Osteoblast (primary cell): ENCODE measurements at places on chromosomes 2 and 18.

DNA sequence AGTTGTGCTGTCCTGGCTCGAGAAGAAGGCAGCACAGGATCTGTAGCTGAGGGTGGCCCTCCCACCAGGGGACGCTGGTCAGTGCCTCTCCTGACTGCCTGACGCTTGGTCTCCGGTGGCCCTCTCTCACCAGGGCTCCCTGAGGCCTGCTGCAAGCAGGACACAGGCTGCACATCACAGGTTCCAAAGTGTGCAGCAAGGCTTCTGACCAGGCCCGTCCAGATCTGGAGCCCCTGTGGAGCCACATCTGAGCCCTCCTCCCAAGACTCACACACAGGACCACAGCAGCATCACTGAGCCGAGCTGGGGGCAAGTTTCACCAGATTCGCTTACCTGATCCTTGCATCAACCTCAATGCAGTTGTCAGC lies 12.1 kb downstream of the AMER3 start:
- no peak overlapping the region for H3K4me3 ChIP-seq
- no peaks in the 10 kb centered on the region for H3K27me3 ChIP-seq
- no peak overlapping the region for H3K27ac ChIP-seq
- H3K36me3 ChIP-seq: no peaks in the 10 kb centered on the region
- no peaks in the 10 kb centered on the region for H3K4me1 ChIP-seq
- peak; percentile 62 for DNase-seq

- H3K36me3 ChIP-seq: no peaks in the 10 kb centered on the region
- no peak for DNase-seq
- H3K27me3 ChIP-seq: no peaks in the 10 kb centered on the region
- H3K27ac ChIP-seq: no peak overlapping the region
Observed at GRCh38 chr2:106339609-106340008, 128.6 kb downstream of the RGPD3 start.

DNA sequence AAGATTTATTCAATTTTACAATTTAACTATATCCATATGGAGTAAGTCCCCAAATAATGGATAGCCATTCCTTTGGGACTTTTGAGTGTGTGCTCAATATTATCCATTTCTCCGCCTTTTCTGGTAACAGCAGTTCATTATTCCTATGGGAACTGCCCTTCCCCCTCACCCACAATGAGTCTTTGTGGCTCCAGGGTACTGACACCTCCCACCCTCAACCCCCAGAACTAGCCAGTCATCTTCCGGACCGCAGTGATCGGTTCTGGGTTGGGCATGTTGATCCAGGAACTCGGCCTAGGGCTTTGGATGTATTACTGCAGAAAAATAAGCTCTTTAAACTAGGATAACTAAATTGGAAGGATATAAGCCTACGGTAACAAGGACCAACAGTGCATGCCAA lies 45.4 kb upstream of the CCDC150 start:
- no peak overlapping the region for H3K4me3 ChIP-seq
- H3K36me3 ChIP-seq: no peaks in the 10 kb centered on the region
- no peak overlapping the region for H3K27ac ChIP-seq
- DNase-seq: no peak

- DNase-seq: no peak
- no peaks in the 10 kb centered on the region for H3K36me3 ChIP-seq
- no peak overlapping the region for H3K27ac ChIP-seq
- H3K4me1 ChIP-seq: no peaks in the 10 kb centered on the region
Observed at GRCh38 chr2:232516551-232516950, 3.6 kb upstream of the PRSS56 start.

DNA sequence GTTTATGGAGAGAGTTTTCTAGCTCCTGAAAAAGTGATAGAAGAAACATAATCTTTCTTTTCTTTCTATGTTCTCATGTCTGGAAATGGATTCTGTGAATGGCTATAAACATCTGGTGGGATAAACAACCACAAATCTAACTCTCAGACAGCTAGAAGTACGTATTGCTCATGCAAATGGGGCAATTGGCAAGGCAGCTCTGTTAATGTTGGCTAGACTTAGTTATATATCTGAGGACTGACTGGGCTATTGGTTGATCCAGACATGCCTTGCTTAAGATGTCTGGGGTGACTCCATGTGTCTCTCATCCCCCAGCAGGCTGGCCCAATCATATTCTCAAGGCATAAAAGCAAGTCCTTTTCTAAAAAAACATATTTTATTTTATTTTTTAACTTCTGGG lies 939.2 kb upstream of the NRXN1 start:
- no peak overlapping the region for H3K4me3 ChIP-seq
- no peak overlapping the region for H3K27ac ChIP-seq
- H3K4me1 ChIP-seq: no peaks in the 10 kb centered on the region
- no peaks in the 10 kb centered on the region for H3K27me3 ChIP-seq
- H3K36me3 ChIP-seq: no peaks in the 10 kb centered on the region

DNA sequence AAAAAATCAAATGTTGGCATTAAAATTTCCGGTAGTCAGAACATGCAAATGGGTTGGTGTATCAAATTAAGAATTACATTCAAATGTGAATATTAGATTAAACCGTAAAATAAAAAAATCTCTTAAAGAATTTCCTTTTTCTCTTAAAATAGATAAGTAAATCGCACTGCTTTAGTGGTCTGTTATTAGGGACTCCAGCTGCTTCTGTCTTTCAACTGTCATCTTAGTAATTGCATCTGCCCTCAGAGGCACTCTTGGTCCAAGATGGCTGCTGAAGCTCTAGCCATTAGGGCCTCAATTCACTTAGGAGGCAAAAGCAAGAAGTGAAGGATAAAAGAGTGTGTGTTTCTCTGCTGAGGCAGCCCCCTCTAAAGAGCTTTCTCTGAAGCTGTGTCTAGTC lies 132.4 kb downstream of the MGAT5 start:
- DNase-seq: no peak
- no peaks in the 10 kb centered on the region for H3K27me3 ChIP-seq
- H3K4me1 ChIP-seq: no peaks in the 10 kb centered on the region
- no peak overlapping the region for H3K4me3 ChIP-seq
- H3K36me3 ChIP-seq: no peaks in the 10 kb centered on the region

GRCh38 chr2:177326005-177326404 lies 61.5 kb upstream of the NFE2L2 start:
- no peaks in the 10 kb centered on the region for H3K4me1 ChIP-seq
- DNase-seq: no peak
- no peaks in the 10 kb centered on the region for H3K27me3 ChIP-seq
- no peak overlapping the region for H3K27ac ChIP-seq
- H3K36me3 ChIP-seq: no peaks in the 10 kb centered on the region

GRCh38 chr2:3222636-3223035 lies 155.0 kb downstream of the EIPR1 start:
- H3K27me3 ChIP-seq: no peaks in the 10 kb centered on the region
- no peaks in the 10 kb centered on the region for H3K4me1 ChIP-seq
- H3K36me3 ChIP-seq: no peaks in the 10 kb centered on the region
- no peak for DNase-seq
- H3K27ac ChIP-seq: no peak overlapping the region

- H3K27ac ChIP-seq: no peak overlapping the region
- no peaks in the 10 kb centered on the region for H3K36me3 ChIP-seq
- no peaks in the 10 kb centered on the region for H3K27me3 ChIP-seq
- H3K4me3 ChIP-seq: no peak overlapping the region
Observed at GRCh38 chr18:36389811-36390581, 92.5 kb downstream of the FHOD3 start.

DNA sequence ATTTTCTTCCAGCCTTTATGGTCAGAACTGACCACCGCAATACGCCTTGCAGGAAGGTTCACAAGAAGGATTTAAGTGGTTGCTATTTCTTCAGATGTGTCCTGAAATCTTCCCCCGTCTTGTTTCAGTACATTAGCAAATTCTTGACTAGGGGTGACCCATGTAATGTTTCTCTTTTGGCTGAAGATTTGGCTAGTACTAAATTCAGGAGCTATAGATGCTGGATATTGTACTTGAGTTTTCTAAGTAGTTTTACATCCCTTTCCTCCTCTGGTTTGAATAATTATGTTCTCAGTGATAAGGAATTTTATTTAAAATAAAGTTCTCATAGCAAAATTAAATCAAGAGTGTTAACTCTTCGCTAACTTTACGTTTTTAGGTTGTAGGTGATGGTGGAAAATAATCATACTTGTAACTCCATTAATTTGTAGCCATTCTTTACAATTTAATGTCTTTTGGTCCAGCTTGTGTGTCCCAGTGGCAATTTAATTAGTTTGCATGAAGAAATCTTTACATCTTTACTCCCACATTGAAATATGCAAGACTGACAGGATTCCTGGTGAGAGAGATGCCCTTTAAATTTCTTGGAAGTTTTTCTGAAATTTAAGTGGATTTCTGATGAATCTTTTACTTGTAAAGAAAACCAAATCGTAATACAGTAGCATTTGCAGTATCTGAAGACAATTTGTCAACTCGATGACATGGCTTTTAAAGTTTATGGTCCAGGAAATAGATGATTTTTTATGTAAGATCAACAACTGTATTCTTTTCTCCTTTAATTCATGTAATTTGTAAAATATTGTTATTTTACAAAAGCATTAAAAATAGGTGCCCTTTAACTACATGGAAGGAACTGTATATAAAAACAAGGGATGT lies 2.8 kb downstream of the PHLPP1 start:
- H3K36me3 ChIP-seq: no peaks in the 10 kb centered on the region
- no peak for DNase-seq
- peaks cover 16% of the 10 kb centered on the region for H3K4me1 ChIP-seq
- H3K4me3 ChIP-seq: peak overlapping the region; percentile 64

DNA sequence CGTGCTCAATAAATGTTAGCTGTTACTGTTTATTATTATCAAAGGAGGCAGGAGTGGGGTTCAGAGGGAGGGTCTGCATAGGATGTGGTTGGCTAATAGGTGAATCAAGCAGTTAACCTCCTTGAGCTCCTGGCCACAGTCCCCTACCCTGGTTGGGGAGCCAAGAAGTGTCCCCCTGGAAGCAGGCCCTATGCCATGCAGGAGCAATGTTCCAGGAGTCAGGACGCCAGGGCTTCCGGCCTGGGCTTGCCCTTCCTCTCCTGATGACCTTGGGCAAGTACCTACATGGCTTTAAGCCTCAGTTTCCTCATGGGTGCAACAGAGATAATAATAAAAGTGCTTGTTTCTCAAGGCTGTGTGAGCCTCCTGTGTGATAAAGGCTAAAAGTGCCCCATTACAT lies 84.9 kb downstream of the DYSF start:
- H3K27ac ChIP-seq: no peak overlapping the region
- peaks cover 11% of the 10 kb centered on the region for H3K4me1 ChIP-seq
- no peaks in the 10 kb centered on the region for H3K36me3 ChIP-seq
- no peak for DNase-seq
- no peak overlapping the region for H3K4me3 ChIP-seq

GRCh38 chr2:233242231-233242927 lies 9.1 kb upstream of the ATG16L1 start:
- DNase-seq: no peak
- no peaks in the 10 kb centered on the region for H3K36me3 ChIP-seq
- no peaks in the 10 kb centered on the region for H3K27me3 ChIP-seq
- H3K4me1 ChIP-seq: peaks cover 2% of the 10 kb centered on the region
- no peak overlapping the region for H3K4me3 ChIP-seq
- H3K27ac ChIP-seq: no peak overlapping the region

- no peak overlapping the region for H3K27ac ChIP-seq
- DNase-seq: no peak
- H3K27me3 ChIP-seq: no peaks in the 10 kb centered on the region
- H3K4me1 ChIP-seq: no peaks in the 10 kb centered on the region
- H3K36me3 ChIP-seq: no peaks in the 10 kb centered on the region
- H3K4me3 ChIP-seq: no peak overlapping the region
Observed at GRCh38 chr2:219870041-219870440, 242.6 kb downstream of the SLC4A3 start.

DNA sequence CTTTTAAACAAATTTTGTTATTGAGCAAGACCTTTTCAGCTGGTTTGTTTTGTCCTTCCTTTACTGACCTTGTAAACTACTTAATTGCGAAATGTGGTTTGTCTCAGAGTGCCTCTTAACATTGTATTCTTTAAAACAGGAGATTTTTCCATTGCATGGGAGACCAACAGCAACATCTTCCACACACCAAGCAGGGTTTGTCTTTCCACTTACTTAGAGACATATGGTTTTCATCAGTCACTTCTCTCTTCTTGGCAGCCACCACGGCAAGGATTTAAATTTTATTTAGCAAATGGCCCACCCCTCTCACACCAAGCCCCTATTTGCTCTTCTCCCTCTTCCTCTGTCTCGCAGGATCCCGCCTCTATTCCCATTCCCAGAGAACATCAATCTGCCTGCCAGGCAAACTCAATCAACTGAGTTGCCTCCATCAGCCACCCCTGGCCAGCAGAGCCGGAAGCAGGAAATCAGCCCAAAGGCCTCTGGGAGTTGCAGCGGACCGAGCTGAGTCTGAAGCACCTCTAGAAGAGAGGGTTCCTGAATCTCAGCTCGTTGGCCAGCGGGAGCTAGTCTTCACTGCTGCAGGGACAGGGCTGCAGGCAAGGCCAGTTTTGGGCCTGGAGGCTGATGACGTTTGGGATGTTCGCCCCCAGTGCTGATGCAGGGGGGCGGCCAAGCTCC lies 11.3 kb upstream of the CIB4 start:
- peaks cover 33% of the 10 kb centered on the region for H3K27me3 ChIP-seq
- no peaks in the 10 kb centered on the region for H3K4me1 ChIP-seq
- peak; percentile 8 for DNase-seq

GRCh38 chr18:48657447-48658120 lies 118.8 kb downstream of the CTIF start:
- DNase-seq: peak; percentile 45
- no peak overlapping the region for H3K4me3 ChIP-seq
- no peaks in the 10 kb centered on the region for H3K36me3 ChIP-seq
- peaks cover 30% of the 10 kb centered on the region for H3K4me1 ChIP-seq
- no peaks in the 10 kb centered on the region for H3K27me3 ChIP-seq

DNA sequence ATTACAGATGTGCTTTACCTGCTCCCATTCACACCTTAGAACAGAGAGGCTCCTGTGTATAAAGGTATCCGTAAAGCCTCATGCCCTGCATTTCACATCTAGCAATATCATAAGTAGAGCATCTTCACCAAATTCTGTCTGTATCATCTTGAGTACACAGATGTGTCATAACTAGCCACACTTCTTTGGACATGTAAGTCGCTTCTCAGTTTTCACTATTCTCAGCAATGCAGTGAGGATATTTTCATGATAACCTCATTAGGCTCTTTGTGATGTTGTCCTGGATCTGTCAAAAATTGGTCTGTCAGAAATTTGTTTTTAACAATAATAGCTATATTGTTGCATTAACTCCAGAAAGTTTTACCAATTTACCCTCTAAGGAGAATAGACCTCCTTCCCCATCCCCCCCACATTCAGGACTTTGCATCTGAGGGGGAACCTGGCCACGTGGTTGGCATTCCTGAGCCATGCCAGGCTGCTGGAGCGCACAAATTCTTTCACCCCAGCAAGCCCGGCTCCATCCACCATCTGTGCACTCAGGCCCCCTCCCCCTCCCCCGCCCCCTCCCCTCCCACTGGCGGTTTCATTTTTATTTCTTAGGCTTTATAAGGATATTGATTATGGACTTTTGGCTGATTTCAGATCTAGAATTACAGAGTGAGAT lies 34.1 kb downstream of the AGAP1 start:
- no peak overlapping the region for H3K27ac ChIP-seq
- no peaks in the 10 kb centered on the region for H3K36me3 ChIP-seq
- no peak overlapping the region for H3K4me3 ChIP-seq
- H3K27me3 ChIP-seq: no peaks in the 10 kb centered on the region

DNA sequence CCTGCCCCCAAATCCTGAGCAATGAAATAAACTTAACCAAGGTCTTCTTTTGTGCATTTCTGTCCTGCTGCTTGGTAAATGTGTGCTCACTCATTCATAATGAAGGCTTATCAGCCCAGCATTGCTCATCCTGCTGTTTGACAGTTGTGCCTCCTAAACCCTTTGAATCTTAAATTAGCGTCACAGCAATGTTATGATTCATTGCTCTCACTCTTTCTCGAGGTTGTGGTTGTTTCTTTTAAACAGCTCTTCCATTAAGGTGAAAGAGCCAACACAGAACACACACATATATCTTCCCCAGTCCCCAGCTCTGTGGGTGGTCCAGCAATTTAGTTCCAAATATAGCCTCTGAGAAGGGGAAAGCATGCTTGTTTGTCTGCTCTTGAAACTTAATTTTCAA lies 84.0 kb downstream of the EVA1A start:
- no peaks in the 10 kb centered on the region for H3K36me3 ChIP-seq
- no peak overlapping the region for H3K4me3 ChIP-seq
- H3K4me1 ChIP-seq: peaks cover 10% of the 10 kb centered on the region
